Nucleus accumbens (tissue), 56 donors: ENCODE measurements at places on chromosomes 11 and 22.

DNA sequence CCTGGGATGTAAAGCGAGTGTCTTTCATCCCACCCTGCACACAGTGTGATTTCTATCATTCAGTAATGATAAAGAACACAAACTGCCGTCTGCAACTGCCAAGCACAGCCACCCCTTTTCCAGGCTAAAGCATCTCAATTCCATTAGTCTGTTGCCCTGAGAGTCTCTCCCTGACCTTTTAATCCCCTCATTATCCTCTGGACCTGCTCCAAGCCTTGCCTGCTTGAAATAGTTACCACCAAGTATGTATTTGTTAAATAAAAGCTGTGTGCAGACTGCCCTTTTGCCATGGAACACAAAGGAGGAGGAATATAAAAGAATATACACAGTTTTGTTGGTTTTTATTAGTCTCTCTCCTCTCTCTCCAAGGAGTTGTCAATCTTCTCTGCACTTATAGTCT lies 13.0 kb downstream of the GRAP2 start:
- no peak for DNase-seq

DNA sequence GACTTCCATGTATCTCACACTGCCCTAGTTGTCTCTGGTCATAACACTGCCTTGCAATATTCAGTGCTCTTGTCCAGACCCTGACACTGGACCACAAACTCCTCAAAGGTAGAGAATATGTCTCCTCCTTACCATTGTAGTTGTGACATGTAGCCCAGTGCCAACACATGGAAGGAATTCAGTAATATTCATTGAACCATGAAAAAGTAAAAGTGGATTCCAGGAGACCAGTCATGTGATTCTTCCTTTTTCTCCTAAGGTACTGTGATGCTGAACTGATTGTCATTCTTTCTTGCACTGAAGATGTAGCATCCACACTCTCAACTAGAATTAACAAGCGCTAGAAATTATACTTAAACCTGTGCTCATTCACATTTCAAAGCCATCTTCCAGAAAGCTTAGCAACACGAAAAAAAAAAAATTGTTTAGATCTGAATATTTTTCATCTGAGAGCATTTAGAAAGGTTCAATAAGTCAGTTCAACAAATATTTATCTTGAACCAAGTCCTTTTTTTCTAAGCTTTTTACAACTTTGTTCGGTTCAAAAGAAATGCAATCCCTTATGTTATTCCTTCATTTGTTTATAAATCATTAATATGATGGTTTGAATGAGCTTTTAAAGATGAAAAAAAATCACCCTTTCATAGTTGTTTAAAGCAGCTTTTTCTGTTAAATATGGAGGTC lies 224.7 kb upstream of the BLID start:
- DNase-seq = no peak

DNA sequence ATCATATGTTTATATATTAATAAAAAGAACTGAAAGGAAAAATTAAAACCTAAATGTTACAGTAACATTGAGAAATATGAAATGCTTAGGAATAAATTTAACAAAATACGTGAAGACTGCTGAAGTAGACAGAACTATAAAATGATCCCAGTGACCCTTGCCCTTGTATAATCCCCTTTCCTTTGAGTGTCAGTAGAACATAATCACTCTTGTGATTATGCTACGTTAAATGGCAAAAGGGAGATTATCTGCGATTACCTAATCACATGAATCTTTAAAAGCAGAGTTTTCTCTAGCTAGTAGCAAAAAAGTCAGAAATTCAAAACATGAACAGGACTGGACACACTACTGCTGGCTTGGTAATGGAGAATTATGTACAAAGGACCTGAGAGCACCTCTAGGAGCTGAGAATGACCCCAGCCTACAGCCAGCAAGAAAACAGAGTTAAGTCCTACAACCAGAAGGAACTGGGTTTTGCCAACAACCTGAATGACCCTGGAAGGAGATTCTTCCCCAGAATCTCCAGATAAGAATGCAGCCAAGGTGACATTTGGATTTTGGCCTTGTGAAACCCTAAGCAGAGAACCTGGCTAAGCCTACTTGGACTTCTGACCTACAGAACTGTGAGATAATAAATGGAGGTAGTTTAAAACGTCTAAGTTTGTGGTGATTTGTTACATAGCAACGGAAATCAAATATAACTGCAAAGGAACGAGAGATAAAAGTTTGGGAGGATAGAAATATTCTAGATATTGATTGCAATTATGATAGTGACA lies 157.2 kb downstream of the ATG16L2 start:
- no peak for DNase-seq

DNA sequence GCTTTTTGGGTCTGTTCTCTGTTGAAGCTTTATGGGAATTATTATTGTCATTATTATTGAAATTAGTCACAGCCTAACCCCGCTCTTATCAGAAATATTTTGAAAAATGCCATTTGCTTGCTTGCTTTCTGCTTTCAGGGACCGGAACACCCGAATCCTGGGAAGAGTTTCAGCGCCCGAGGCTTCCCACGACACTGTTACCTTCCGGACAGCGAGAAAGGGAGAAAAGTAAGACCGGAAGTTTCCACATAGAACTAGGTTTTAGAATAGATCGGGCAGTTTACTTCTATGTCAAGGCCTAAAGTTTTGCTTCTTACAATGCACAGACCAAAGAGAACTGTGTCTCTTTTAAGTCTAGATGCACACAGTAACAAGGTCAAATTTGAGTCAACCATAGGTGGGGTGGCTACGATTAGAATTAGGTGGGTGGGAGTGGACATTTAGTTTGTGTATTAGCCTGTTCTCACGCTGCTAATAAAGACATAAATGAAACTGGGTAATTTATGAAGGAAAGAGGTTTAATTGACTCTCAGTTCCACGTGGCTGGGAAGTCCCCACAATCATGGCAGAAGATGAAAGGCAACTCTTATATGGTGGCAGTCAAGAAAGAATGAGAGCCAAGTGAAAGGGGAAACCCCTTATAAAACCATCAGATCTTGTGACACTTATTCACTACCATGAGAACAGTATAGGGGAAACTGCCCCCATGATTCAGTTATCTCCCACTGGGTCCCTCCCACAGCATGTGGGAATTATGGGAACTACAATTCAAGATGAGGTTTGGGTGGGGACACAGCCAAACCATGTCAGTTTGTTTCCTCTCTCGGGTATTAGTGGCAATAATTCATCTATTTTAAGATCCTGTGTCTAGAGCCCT lies 12.9 kb downstream of the MPEG1 start:
- no peak for DNase-seq

GRCh38 chr22:31637447-31637890 lies 24.5 kb downstream of the PISD start:
- DNase-seq = no peak

- no peak for DNase-seq
Observed at GRCh38 chr22:49810363-49811019, 17.2 kb downstream of the BRD1 start.

GRCh38 chr11:38481391-38481790 lies 1883.4 kb upstream of the RAG2 start:
- no peak for DNase-seq

- no peak for DNase-seq
Observed at GRCh38 chr11:77968337-77968736, 26.1 kb downstream of the INTS4 start.

DNA sequence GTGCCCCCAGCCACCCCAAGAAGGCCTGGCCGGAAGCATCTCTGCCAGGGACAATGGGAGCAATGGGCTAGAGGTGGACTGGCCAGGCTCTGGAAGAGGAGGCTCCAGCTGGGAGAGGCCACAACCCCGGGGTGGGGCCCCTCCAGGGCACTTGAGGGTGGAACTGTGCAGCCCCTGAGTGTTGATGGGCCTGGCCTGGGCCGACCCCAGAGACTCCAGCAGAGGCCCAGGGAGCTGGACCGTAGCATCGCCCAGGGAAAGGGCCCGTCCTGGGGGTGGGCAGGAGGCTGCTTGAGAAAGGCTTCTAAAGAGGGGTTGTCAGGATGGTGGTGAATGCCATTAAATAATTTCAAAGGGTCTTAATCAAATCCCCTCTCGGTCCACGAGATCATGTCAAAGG lies 30.4 kb downstream of the CDKN1C start:
- no peak for DNase-seq

DNA sequence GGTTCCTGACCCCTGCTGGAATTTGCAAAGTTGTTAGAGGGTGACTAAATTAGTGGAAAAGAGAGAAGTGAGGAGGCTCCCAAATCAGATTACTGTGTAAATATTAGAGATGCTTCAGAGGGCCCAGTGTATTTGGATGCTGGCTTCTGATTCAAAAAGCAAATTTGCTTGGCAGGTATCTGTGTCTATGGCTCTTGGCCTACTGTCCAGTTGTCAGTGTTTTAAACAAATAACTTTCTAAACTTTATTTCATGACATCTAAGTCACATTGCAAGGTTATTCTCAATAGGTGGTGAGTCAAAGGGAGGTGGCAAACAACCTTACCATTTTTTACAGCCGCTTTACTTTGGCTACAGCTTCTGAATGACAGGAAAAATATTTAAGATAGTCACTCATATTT lies 720.1 kb downstream of the KCNA4 start:
- no peak for DNase-seq

DNA sequence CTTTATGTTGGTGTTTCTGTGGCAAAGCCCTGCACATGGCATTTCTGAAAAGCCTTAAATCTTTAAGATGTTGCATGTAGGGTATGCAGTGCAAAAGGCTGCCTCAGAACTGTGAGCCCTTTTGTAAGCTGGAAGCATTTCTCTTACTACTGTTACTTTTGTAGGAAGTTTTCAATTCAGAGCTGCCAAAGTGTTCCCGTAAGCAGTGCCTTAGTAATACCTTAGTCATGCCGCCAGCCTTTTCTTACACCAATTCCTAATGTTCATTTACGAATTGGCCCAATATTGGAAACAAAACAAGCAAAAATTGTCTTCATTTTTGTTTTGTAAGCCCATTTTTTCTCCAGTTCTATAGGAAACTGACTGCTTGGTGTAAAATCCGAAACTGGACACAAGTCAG lies 67.4 kb upstream of the RASSF10 start:
- no peak for DNase-seq
